ENCODE measurements at places on chromosomes 7 and 10.
A peak's percentile ranks its signal among the peaks of the same experiment; 100 is the strongest.

- no peak for DNase-seq
Measured at GRCh38 chr10:18238870-18239485, 98.8 kb downstream of the CACNB2 start.

DNA sequence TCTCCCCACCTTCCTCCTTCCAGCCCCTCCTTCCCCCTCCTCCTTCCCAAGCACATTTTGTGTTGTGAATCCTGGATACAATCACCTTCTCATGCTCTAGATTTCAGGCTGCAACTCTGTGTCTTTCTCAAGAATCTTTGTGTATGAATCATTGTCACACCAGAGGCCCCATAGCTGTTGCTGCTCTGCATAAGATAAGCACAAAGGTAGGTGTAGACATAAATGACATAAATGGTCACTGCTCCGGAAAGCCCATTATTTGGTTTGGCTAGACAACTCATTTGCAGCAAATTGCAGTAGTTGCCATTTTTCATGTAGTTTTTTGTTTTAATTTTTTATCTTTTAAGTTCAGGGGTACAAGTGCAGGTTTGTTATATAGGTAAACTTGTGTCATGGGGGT lies 216.3 kb upstream of the NRP1 start:
- no peak for DNase-seq

DNA sequence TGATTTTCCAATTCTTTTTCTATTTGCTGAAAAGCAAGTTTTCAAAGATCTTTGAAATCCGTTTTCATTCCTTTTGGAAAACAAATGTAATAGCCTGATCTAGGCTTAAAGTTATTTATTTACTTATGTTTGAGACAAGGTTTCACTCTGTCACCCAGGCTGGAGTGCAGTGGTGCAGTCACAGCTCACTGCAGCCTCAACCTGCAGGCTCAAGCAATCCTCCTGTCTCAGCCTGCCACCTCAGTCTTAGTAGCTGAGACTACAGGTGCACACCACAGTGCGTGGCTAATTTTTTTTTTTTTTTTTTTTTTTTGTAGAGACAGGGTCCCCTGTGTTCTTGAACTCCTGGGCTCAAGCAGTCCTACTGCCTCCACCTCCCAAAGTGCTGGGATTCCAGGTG lies 4.6 kb downstream of the ST7 start:
- DNase-seq, result no peak

DNA sequence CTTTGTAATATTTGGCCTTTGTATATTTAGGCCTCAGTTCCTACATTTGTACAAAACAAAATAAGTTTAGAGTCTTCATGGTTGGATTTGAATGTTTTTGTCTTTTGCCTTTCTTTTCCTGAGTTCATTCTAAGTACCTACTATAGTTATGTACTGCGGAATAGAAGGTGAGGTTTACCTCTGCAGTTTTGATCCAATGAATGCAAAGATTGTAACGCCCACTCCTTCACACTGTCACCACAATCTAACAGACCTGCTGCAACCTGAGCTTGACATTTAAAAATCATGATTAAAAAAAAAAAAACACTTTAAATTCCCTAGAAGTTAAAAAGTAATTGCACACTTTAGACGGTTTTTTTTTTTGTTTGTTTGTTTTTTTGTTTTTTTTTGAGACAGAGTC lies 145.0 kb downstream of the CALCR start:
- DNase-seq, result no peak

DNA sequence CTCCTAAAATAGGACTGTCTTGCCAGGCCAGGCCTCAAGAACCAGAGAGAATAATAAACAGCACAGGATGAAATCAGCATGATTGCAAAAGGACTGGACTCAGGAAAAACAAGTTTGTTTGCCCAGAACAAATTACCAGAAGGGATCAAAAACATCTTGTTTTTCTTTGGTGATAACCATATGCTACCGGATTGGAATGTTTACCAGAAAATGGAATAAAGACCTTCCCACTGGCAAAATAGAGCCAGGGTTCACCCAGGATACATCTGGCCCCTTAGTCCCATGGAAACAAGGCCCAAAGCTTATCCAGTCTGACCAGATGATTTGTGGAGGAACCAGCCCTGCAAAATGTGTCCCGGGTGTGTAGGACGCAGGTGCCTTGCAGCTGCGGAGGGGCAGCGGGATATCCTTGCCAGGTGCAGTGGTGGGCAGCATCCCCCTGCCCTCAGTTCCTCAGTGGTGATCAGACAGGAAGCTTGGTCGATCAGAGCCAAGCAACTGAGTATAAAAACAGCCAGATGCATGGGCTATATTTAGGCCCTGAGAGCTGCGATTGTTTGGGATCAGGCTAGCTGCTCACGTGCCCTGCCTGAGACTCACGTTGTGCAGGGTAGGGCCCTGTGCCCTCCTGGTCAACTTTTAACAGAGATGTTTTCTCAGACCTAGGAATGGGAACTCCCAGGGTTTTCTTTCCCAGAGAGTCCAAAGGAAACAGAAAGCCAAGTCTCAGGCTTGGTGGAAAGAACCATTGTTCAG lies 4.6 kb upstream of the ZNF22 start:
- DNase-seq, result no peak

DNA sequence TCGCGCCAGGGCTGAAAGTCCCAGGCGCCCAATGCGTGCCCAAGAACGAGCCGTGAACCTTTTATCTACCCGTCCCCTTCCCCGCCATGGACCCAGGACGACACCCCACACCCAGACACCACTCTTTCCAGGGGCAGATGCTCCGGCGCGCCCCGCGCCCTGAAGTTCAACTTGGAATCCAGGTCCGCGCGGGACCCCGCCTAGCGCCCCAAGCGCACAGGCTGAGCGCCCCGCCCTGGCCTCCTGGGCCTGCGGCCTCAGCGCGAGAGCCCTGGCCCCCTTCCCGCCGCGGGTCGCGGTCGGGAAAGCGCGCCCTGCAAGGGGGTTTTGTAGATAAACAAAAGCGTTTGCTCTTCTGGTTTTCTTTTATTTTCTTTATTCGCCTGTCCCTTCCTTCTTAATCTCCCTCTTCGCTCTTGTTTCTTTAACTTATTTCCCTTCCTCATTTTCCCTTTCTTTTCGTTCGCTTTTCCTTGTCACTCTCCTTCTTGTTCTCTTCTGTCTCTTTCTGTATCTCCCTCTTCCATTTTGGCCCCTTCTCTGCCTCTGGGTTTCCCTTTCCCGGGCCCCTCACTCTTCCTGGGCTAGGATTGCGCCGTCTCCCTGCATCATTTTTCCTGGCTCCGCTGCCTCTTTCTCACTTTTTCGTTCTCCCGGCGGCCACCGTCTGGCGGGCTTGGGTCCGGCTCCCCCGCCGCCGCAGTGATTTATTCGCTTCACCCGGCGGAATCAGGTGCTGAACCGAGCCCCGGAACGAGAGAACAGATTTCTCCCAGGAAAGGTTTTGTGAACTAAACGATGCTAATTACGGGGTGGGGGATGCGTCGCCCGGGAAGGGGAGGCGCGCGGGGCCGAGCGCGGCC lies 15.3 kb upstream of the PAX2 start:
- DNase-seq, result no peak

- DNase-seq, result no peak
Measured at GRCh38 chr10:85547460-85548023, 819.1 kb downstream of the GRID1 start.

GRCh38 chr7:31858055-31858454 lies 171.0 kb downstream of the PPP1R17 start:
- DNase-seq, result no peak

- no peak for DNase-seq
Measured at GRCh38 chr7:106629516-106629915, 31.4 kb downstream of the CCDC71L start.

DNA sequence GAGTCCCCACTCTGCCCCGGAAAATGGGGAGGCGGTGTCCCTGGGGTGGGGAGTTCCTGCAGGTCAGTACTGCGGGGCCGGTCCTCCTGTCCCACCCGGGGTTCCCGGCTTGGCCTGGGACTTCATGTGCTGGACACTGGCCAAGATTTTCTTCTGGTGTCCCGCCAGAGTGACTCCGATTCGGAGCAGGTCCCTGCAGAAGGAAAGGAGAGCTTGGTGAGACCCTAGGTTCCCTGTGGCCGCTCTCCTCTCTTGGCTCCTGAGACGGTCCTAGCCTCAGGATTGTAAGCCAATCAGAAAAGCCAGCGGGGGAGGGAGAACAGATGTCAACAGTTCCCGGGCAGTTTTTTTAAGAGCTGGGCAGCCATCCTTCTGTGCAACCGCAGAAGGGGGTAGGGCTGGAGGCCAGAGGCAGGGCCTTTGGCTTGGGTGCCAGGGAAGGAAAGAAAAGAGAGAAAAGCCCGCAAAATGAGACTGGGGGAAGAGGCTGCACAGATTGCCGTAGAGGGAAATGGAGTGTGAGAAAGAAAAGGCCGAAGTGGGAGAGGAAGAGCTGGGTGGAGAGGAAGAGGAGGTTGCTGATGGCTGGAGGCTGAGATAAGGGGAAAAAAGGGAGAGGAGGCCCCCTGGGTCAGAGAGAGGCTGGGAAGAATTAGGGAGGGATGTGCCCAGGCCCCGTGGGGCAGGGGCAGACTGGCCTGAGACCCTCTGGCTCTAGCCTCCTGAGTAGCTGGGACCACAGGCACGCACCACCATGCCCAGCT lies 23.7 kb downstream of the EPHB4 start:
- peak; percentile 76 for DNase-seq

DNA sequence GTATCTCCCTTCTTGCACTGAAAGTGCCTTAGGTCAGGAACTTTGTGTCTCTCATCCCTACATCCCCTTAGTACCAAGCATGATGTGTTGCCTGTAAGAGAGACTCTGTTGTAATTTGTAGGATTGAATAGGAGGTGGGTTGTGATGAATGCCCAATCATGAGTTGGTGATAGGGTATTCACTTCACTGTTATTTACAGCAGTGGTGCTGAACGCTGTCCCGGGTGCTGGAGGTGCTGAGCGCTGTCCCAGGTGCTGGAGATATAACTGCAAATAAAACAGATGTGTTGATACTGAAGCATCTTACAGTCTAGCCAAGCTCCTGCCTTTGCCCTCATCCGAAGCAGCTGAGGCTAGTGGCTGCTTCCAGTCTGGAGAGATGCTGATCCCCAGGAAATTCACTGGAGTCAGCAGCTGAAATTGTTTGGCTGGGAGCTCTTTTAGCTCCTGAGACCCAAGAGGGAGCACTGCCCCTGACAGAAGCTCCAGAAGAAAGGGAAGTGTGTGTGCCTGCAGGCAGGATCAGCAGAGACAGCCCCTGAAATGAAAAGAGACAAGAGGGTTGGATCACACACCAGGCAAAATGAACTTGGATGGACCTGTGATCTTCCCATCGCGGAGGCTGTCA lies 183.4 kb downstream of the SORCS3 start:
- no peak for DNase-seq

DNA sequence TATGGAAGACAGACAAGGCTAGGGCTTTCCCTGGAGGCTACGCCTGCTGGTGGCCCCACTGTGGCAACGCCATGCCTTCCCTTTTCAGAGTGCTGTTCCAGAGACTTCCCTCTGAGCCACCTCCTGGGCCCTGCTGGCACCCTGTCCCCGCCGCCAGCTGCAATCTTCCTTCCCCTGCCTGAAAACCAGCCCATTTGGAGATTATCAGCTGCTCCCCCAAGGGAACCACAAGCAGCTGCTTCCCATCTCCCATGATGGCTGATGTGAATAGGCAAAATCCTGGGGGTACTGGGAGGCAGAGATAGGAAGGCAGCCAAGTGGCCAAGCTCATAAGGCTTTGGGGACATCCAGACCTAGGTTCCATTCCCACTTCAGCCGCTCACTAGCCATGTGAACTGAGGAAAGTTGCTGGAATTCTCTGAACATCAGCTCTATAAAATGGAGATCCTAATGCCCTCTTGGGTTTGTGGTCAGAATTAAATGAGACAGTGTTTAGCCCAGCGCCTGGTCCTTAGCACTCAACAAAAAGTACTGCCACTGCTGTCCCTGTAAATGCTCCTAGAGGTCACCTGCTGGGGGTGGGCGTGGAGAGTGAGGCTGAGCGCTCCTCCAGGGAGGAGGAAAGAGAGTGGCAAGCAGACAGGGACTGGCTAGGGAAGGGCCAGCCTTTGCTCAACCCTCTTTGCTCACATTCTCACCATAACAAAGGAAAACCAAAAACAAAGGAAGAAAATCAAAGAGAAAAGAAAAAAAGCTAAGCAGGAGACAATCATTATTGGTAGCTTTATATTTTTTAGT lies 5.9 kb downstream of the TSPAN33 start:
- no peak for DNase-seq

- DNase-seq, result no peak
Measured at GRCh38 chr7:129606803-129607202, 4.7 kb upstream of the NRF1 start.

DNA sequence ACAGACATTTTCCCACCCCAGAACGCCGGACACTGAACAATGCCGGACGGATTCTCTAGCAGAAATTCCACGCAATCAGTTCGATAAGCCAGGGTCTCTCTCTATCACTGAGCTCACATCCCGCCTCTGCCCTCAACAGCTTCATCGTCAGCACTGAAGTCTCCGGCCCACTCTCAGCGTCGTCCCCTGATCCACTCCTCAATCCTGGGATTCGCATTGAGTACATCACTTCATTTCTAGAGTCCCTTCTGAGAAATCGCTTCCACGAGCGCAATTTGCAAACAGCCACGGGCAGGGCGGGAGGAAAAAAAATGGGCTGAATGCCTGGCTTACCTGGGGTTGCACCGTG lies 365 bp downstream of the YME1L1 start:
- DNase-seq, result no peak

DNA sequence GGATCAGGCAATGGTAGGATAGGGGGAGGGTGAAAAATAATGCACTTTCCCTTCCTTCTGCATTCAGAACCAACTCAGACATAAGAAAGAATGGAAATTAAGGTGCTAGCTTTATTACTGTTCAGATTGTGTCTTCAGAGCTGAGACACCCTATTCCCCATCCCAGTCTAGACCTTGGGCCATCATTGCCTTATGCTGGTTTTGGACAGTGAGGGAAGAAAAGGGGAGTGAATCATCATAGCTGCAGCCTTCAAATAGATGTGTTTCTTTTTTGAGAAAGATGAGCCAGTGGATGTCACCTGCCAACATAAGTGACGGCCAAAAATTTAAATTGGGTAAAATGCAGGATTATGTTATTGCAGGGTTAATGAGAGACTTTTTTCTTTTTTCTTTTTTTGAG lies 27.0 kb upstream of the TOMM7 start:
- no peak for DNase-seq

- no peak for DNase-seq
Measured at GRCh38 chr7:14761510-14762296, 140.8 kb downstream of the DGKB start.

GRCh38 chr7:121355574-121355973 lies 26.8 kb downstream of the WNT16 start:
- no peak for DNase-seq

DNA sequence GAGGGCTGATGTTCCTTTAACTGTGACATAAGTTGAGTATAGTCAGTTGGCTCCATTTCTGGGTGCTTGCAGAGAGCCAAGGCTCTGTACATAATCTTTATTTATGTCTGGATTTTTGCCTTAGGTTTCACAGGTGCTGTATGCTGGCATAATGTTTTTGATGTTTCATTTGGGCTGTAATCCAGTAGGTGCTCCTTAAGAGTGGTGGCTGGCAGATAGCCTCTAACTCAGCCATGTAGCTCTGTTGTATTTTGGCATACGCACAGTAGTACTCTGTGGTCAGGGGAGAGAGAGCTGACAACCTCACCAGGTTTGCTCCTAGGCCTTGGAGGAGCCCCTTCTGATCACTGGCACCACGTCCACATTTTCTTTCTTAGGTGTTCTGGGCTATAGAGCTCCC lies 61.1 kb downstream of the RNF133 start:
- no peak for DNase-seq

- no peak for DNase-seq
Measured at GRCh38 chr7:22709857-22710256, 17.1 kb upstream of the IL6 start.

- DNase-seq, result no peak
Measured at GRCh38 chr7:44565097-44565794, 8.5 kb downstream of the DDX56 start.

- DNase-seq, result no peak
Measured at GRCh38 chr10:104435822-104436221, 82.2 kb downstream of the CFAP58 start.
